Cortex of kidney (tissue), 1 donor: ENCODE measurements at places on chromosomes 12 and 14.
A peak's percentile ranks its signal among the peaks of the same experiment; 100 is the strongest.

DNA sequence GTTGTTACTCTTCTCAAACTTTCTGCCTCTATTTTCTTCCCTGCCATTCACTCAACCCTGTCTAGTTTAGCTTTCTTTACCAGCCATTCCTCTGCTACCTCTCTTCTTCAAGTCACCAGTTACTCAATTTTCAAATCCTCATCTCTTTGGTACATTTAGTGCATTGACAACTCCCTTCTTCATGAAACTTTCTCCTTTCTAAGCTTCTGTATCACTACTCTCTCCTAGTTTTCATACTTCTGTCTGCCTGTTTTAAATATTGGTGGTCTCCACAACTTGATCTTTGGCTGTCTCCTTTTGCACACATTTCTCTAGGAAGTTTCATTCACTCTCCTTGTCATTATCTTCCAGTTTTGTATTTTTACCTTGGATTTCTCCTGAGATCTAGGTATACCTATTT, 6.0 kb downstream of the LEMD3 start:
- no peak for DNase-seq

DNA sequence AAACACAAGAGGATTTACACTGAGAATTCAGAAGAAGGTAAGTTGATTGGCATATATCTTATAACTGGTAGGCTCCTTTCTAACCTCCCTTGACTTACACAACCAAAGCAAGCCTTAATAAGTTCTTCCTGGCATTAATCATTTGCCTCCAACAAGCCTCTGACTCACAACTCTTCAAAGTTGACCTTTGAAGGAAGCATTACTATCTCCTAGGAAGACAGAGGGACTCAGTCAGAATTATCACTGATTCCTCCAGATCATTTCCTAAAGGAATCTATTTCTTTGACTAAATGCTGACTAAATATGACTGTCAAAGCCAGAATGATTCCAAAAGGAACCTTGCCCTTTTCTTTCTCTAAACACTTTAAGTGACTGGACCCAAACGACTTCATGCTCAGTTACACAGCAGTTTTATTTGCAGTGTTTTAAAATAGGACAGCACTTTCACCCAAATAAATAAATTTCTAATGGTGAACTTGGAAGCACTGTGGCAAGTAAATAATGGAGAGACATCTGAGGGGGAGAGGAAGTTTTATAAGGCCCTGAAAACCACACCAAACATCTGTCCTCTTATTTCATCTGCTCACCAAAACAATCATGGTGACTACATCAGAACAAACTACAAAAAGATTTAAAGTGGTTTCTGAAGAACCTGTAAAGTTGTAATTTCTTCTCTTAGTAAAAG, 128.2 kb downstream of the KLHL28 start:
- DNase-seq: no peak

DNA sequence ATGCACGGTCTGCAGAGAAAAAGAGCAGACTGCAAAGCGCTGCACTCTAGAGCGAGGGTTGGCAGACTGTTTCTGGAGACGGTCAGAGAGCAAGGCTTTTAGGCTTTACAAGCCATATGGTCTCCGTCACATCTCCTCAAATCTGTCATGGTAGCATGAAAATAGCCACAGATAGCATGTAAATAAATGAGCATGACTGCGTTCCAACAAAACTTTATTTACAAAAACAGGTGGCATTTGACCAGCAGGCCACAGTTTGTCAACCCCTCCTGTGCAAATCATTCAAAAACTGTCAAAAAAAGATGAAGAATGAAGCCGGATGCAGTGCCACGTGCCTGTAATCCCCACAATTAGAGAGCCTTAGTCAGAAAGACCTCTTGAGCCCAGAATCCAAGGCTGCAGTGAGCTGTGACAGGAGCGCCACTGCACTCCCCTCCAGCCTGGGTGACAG, 18.9 kb downstream of the SYNE3 start:
- DNase-seq: no peak

GRCh38 chr12:127165567-127166392, 1101.2 kb upstream of the TMEM132C start:
- DNase-seq: peak; percentile 19

GRCh38 chr12:80937391-80938238, at the start of gene LIN7A:
TSS of gene LIN7A (minus strand) at chr12:80937934. CDS start at chr12:80937722, 212 bp downstream.
- DNase-seq: no peak

GRCh38 chr14:24734917-24735500, 101.0 kb upstream of the GZMB start:
- DNase-seq: no peak

GRCh38 chr12:103969391-103969790, 3.7 kb downstream of the TDG start:
- DNase-seq: no peak

DNA sequence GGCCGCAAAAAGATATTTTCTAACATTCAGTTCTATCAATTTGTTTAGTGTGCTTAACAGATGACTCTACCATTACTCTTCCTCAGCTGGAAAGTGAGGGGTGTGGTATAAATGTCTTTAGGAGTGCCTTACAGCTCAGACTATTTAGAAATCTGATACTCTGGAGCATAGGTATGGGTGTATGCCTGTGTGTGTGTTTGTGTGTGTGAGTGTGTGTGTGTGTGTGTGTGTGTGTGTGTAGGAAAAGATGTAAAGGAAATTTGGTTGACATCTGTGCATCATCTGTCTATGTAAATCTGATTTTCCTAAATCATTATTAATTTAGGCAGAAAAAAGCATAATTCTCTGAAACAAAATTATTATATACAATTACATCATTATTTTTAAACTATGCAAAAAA, 16.0 kb downstream of the RNASE3 start:
- no peak for DNase-seq

DNA sequence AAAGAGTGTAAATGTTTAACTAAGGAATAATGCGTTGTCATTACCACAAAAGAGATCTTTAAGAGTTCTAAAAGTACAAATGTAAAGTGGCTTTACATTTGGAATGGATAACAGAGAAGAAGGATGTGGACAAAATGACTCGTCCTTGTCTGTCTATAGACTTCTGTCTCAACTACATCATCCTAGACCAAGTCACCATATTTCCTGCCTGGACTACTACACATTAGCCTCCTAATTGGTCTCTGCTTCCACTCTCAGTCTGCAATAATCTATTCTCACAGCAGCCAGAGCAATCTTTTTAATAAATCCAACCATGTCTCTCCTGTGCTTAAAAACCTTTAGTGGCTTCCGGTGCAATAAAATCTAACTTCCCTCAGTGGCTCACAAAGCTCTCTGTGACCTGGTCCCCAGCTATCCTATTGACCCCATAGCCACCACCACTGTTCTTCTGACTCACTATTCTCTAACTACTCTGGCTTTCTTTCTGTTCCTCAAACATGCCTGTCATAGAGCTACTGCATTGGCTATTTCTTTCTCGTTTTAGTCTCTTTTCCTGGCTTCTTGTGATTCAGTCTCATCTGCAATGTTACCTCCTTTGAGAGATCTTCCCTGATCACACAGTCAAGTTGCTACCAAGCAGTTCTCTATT, 91.1 kb downstream of the MYF5 start:
- DNase-seq: no peak

- no peak for DNase-seq
Measured at GRCh38 chr12:78050790-78051189, 220.1 kb downstream of the NAV3 start.

- no peak for DNase-seq
Measured at GRCh38 chr12:80648881-80649280, 58.6 kb upstream of the MYF6 start.

DNA sequence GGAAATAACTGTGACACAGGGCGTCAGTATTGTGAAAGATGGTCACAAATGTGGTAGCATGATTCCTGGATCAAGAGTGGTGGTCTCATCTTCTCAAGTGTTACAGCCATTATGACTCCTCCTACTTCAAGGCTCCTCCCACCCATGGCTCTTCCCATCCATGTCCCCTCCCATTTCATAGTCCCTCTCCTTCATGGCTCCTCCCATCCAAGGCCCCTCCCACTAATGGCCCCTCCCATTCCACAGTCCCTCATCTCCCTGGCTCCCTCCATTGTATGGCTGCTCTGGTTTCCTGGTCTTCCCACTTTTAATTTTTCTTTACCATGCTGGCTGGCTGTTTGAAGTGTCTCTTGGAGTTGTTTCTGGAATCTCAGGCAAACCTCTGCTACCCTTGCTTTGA, 1375.2 kb upstream of the TMEM132C start:
- DNase-seq: no peak

- no peak for DNase-seq
Measured at GRCh38 chr14:92520102-92521057, 6.8 kb downstream of the RIN3 start.

DNA sequence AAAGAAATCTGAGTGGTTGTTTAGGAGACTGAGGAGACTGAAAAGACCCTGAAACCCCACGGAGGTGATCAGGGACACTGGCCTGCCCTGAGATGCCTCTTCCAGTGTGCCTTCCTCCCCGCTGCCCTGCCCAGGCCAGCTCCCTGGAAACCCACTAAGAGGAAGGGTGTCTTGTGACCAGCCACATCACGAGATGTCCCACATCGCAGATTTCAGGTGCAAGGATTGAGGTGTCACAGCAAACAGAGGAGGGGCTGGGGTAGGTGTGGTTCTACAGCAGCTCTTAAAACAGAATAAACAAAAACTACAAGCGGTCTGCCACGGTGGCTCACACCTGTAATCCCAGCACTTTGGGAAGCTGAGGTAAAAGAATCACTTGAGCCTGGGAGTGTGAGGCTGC, 184.3 kb upstream of the C14orf180 start:
- DNase-seq: no peak

- DNase-seq: no peak
Measured at GRCh38 chr12:116370886-116371580, 93.5 kb upstream of the MED13L start.

DNA sequence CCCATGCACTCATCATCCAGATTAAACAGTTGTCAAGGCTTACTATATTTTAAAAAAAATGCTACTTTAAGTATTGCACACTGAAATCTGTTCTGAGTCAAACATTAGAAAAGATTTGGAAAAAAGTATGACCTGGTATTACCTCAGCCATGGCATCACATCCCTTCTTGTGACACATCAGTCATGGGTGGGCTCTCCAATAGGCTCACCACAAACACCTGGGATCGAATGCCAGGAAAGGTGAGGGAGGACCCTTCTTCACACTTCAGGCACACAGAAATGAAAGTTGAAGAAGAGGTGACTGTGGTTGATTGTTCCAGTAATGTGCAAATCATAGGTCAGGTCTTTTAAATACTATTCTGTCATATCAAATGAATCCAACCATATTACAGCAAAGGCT, 36.6 kb upstream of the GZMB start:
- DNase-seq: no peak

DNA sequence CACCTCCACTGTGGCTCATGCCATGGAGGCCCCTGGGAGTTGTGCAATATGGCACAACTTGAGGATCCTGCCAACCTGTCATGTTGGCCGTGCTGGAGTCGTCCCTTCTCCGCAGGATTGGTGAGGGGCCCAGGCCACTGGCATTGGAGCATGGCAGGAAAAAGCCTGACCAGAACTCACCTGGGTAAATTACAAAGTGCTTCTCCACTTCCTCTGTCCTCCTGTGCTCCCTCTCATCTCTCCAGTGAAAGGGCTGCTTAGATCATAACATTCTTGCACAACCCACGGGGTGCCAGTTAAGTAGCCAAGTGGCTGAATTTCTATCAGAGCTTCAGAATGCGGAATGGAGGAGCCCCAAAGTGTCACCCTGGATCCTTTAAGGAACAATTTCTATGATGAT, 381.0 kb downstream of the DPF3 start:
- DNase-seq: no peak

DNA sequence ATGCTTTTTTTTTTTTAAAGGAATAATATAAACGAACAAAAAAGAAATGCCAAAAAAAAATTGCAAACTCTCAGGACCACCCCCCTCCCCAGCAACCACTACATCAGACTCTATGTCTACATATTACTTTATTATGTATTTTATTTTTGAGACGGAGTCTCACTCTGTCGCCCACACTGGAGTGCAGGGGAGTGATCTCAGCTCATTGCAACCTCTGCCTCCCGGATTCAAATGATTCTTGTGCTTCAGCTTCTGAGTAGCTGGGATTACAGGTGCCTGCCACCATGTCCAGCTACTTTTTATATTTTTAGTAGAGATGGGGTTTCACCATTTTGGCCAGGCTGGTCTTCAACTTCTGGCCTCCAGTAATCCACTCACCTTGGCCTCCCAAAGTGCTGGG, 22.9 kb downstream of the HECTD4 start:
- no peak for DNase-seq

GRCh38 chr12:110508071-110508586, 6.0 kb downstream of the RAD9B start:
- no peak for DNase-seq

- DNase-seq: no peak
Measured at GRCh38 chr12:51262758-51263177, 7.4 kb downstream of the SMAGP start.

DNA sequence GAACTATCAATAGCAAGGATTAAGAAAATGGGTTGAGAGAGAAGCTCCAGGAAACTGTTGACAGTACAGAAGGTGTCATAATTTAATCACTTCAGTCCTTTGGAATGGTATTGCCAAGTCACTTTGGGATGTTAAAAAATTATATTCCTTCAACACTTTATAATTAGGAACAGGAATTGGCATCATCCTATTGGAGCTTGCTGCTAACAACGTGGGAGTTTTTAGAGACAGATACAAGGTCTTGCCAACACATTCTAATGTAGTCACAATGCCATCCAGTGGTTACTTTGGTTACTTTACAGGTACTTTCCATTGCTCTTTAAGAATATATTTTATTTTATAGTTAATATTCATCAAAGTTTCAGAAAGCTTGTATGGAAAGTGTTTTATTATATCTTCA, 310.1 kb downstream of the SYT1 start:
- DNase-seq: no peak

GRCh38 chr14:104294983-104295680, 156.7 kb downstream of the KIF26A start:
- no peak for DNase-seq

DNA sequence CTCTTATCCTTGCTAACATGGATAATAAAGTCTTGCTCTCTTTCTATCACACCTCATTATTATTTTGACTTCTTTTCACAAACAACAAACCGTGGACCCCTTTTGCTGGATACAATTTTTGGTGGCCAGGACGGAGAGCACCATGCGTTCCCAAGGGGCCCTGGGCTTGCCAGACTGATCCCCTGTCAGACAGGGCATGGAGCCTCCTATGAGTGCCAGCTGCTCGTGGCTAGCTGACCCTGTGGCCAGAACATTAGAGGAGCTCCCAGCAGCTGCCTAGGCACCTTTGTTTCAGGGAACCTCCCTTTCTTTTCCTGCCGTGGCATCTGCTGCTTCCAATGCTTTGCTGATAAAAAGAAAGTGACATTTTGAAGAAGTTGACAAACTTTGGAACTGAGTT, 12.5 kb upstream of the CAND1 start:
- DNase-seq: no peak

- no peak for DNase-seq
Measured at GRCh38 chr12:10624605-10625004, 11.2 kb upstream of the MAGOHB start.

- no peak for DNase-seq
Measured at GRCh38 chr14:101588990-101589389, 27.7 kb downstream of the DIO3 start.
